ENCODE measurements at places on chromosomes 1 and 21.

DNA sequence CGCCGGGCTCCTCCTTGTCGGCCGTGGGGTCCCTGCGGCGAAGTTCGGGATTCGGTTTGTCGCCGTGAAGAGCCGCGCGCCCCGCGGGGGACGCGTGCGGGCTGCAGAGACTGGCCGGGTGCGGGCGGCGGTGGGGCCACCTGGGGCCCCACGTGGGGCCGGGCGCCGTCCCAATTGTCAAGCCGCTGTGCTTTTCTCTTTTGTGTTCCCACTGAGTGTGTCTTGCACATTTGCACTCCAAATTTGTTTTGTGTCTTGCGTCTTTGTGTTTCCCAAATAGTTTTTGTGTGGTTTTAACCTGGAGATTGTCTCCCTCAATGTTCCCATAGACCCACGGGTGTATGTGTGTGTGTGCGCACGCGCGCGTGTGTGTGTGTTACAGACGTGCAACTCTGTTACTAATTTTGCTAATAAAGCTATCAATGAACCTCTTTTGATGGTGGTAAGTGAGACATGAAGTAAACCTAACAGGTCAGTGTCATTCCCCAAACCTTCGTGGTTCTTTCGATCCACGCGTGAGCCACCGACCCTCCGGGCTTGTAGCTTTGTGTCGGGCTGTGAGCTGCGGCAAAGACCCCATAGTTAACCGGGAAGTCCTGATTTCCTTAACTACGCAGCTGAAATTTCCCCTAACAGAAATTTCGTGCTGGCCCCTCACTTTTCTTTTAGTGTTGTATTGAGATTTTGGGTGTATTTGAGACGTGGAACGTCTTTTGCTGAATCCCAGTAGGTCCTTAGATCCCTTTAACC, 708 bp downstream of the PRDM2 start:
- peak; percentile 49 for DNase-seq

DNA sequence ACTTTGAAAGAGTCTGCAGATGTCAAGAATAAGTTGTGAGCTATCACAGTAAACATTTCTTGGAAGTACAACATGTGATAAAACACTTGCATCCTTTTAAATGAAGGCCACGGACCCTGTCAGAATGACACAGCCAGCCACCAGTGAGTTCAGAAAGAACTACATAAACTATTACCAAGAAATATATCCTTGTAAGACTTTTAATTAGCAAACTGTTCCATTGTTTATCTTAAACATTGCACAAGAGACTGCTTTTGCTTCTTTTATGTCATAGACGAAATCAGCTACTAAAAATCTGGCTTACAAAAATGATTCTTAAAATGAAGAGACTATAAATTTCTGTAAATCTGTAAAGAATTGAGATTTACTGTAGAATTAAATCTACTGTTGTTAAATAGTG, 17.9 kb downstream of the LRRC7 start:
- no peak for DNase-seq

DNA sequence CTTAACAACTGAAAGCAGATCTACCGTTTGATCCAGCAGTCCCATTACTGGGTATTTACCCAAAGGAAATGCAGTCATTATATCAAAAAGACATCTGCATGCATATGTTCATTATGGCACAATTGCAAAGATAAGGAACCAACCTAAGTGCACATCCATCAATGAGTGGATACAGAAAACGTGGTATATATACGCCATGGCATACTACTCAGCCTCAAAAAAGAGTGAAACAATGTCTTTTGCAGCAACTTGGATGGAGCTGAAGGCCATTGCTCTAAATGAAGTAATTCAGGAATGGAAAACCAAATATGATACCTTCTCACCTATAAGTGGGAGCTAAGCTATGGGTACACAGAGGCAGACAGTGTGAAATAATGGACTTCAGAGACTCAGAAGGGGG, 169.3 kb downstream of the ZBTB18 start:
- no peak for DNase-seq

- no peak for DNase-seq
Observed at GRCh38 chr1:186435336-186435735, 25.6 kb downstream of the PDC start.

DNA sequence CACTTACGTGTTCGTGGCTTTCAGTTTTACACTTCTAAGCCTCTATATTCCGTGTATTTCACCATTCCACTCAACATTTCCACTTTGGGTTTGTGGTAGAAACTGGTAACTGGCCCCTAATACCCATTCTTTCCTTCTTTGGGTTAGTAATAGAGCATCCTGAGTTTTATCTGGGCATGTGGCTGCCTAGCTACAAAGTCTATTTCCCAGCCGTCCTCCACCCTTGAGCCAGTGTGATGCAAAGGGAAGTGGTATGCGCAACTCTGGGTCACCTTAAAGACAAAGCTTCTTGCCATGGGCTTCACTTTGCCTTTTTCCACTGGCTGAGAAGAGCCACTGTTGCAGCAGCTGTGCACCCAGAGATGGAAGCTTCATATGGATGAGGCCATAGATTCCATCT, 73.9 kb downstream of the LAMC2 start:
- DNase-seq = no peak

GRCh38 chr1:206829875-206830274, 35.5 kb upstream of the IL20 start:
- no peak for DNase-seq

DNA sequence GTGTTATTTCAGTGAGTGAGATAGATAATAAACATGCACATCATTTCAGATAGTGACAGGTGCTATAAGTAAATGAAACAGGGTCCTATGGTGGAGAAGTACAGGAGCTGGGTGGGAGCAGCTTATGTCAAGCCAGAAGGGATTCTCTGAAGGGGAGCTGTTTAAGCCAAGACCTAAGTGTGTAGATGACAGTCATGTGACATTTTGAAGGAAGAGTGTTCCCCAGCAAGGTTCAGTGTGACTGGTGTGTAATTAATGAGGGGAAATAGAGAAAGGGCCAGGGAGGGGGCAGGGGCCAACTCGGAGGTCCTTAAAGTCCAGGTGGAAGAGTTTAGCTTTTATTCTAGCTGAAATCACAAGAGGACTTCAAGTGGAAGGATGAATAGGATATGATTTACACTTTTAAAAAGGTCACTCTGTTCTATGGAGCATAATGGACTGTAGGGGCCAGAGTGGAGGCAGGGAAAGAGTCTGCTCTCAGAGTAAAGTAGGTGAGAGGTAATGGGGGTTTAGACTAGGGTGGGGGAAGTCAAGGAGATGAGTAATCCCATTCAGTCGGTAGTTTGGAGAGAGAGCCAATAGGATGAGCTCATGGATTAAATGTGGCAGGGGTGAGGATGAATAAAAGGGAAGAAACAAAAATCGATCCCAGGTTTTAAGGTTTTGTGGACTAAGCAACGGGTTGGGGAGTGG, 243.1 kb downstream of the CACNA1E start:
- DNase-seq = no peak

- no peak for DNase-seq
Observed at GRCh38 chr1:205150651-205151428, 29.1 kb upstream of the RBBP5 start.

DNA sequence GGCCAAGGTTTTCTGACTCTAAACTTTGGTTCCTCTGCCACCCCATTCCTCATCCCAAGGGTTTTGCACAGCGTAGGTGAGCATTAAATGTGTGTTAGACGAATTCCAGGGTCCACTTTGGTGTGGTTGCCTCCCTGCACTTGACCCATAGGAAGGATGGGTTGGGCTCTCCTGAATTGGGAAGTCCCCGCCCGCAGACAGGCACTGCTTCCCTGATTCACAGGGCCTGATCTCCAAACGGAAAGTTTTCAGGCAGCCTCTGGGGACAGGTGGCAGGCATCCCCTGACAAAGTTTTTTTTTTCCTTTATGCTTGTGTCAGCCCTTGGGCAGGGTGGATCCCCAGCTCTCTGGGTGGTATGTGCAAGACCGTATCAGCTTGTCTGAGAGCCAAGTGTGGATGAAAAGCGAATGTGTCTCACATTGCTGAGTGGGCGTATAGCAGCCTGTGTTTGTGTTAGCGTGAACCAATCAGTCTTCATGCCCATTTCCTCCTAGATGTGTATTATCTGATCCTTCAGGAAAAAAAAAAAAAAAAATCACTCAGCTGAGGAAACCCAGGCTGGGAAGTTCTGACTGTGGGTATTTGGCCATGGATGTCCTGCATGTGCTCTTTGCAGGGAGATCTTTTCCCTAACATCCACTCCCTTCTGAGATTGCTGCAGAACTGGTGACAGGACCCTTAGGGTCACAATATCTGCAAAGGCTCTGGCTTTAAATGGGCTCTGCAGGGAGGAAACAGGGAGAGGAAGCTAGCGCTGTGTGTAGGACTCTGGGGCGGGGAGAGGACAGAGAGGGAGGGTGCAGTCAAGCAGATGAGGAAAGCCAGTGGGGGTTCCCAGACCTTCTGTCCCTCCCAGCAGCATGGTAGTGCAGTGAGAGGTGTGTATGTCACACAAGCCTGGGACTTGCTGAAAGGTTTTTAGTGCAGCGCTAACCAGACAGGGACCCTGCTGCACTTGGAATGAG, 42.2 kb upstream of the TRABD2B start:
- no peak for DNase-seq

DNA sequence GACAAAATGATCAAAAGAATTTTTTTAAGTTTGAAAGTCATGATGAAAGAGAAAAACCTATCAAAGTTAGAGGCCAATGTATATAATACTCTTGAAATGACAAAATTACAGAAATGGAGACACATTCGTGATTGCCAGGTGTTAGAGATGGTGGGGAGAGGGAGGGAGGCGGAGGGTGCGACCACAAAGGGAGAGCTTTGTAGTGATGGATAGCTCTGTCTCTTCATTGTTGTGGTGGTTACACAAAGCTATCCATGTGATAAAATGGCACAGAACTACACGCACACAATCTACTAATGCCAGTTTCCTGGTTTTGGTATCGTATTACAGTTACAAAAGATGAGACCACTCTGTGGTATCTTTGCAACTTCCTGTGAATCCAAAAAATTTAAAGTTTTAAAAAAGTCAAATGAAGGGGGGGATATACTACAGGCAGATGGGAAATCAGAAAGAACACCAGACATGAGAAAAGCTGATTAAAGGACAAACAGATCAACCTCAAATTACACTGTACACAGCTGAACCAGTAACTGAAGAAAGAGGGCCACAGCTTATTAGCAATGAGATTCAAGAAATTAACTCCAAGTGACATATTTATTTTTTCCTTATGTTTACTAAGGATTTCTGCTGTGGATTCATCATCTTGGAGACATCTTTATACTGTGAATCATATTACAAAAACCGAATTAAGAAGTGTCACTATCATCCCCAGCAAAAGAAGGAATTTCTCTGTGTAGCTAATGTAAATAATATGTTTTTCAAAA, 199.1 kb downstream of the SLC45A1 start:
- peak; percentile 22 for DNase-seq

- no peak for DNase-seq
Observed at GRCh38 chr1:210910020-210910575, 223.8 kb downstream of the KCNH1 start.

- DNase-seq = no peak
Observed at GRCh38 chr1:107339775-107340174, 198.9 kb downstream of the NTNG1 start.

- no peak for DNase-seq
Observed at GRCh38 chr1:219580009-219580676, 32.8 kb downstream of the ZC3H11B start.

DNA sequence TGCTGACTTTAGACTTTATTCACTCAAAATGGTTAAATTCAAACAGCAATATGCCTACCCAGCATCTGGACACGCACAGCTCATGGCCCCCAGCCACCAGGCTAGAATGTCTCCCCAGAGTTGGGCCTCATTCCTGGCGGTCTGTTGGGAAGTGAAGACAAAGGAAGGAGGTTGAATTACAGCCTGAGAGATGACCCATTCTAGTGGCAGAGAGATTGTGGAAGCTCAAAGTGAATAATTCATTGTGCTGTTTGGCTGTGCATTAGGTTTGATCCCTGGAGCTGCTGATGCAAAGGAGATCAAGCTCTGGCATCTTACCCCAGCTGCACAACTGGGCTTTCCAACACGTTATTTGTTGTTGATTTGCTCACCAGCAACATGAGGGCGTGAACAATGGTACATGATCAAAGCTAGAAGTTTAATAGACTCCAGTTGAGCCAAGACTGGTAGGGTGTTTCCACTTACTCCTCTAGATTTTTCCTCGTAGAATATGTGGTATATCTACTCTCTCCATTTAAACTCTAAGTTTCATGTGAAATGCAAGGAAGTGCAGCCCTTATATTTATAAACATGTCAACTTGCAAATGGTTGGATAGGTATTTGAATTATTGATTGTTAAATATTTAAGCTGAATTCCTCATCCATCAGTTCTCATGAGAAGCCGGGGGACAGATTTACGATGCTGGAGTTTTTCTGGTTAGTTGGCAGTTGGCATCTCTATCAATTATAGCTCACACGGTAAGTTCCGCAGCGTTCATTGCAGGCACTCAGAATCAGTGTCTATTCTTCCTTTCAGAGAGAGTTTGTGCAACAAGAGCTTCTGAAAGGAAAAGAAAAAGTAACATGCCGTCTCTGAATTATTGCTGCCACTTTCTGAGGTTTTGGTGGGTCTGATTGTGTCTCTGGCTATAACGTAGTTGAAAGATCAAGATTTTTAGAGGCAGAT, 222.7 kb downstream of the TM2D1 start:
- no peak for DNase-seq

GRCh38 chr1:222696741-222697140, 15.6 kb downstream of the AIDA start:
- DNase-seq = no peak

- no peak for DNase-seq
Observed at GRCh38 chr1:65792669-65793358, at the start of gene PDE4B. TSS of gene PDE4B (plus strand) at chr1:65792895.

DNA sequence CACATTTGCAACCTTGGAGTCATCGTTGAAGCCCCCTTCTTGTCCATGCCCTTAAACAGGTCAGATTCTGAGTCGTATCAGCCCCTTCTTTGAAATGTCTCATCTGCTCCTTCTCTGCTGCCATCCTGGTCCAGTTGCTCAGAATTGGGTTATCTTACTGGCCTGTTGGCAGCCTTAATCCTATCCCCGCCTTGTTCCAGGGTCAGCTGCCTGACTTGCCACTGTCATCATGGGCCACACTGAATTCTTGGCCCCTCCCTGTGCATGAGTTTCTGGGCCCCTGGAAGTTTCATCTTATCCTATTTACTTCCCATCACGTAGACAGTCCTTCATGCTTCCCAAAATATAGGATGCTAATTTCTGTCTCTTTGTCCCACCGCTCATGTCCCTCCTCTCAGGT, 23.7 kb downstream of the IRF2BP2 start:
- peak; percentile 25 for DNase-seq

DNA sequence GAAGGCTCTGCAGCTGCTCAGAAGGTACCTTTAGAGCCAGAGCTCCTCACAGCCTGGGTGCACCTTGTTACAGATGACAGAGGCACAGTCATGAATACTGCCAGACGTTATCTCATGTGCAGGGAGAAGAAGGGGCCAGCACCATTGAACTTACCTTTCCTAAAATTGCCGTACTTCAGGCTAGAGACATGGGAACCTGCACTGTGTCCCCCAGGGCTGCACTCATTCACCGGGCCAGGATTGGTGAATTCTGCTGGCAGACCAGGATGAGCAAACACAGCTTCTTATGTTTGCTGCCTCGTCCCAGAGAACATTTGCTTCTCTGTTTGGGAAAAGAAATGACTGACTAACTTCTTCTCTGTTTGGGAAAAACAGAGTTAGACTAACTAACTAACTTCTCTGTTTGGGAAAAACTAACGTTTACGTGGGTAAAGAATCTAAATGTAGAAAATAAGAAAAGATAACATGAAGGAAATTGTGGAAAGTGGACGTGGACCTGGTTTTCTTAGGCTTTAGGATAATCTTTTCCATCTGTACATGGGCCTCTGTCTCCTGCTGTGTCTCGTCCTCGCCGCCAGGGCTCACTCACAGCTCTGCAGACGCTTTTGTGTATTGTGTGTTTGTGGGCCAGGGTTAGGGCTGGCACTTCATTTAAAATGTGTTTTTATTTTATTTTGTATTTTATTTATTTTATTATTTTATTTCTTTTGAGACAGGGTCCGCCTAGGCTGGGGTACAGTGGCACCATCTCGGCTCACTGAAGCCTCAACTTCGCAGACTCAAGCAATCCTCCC, 9.9 kb downstream of the OBSCN start:
- no peak for DNase-seq

Measured in SJSA1 (cell line).